ENCODE measurements at places on chromosomes 2 and 18. TPM values are rescaled to one million over a fixed set of nuclear protein-coding genes. Genes with fewer than 3 reads are reported as not detected.

GRCh38 chr2:97765933-97766332, 52.6 kb downstream of the ZAP70 start:
- H3K36me3 ChIP-seq, result peaks cover 5% of the 10 kb centered on the region
- H3K4me1 ChIP-seq, result no peaks in the 10 kb centered on the region
- H3K27me3 ChIP-seq, result no peaks in the 10 kb centered on the region
- H3K27ac ChIP-seq, result peak overlapping the region; percentile 21
- H3K4me3 ChIP-seq, result no peak overlapping the region

DNA sequence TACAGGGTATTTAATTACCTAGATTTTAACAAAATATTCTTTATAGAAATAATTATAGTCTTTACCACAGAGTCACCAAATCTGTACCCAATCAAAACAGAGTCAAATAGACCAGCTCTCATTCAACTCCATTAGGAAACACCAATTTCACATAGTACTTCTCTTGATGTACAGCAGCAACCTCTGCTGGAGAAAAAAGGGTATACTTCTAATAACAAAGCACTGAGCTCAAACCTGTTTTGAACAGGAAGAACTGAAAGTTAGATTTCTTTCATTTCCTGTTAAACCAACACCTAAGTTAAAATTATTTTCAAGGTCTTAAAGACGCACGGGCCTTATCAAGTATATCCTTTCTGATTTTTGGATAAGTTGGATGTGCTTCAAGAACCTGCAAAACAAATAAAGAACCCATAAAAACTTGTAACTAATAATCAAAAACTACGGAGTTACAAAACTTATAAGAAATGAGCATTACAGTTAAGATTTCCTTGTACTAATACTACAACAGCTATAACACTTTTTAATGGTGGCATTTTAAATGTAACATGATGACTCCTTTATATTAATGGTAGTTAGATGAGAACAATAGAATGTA, 79.0 kb downstream of the TTC21B start:
- H3K36me3 ChIP-seq, result no peaks in the 10 kb centered on the region
- H3K27me3 ChIP-seq, result no peaks in the 10 kb centered on the region
- H3K4me3 ChIP-seq, result no peak overlapping the region
- no peak overlapping the region for H3K27ac ChIP-seq
- no peak for DNase-seq
- no peaks in the 10 kb centered on the region for H3K4me1 ChIP-seq

Gene GAD1
- total RNA-seq, result 0.15 TPM

- no peak overlapping the region for H3K4me3 ChIP-seq
- H3K27me3 ChIP-seq, result no peaks in the 10 kb centered on the region
- no peak overlapping the region for H3K27ac ChIP-seq
These were observed 396.2 kb upstream of the HS6ST1 start for GRCh38 chr2:128714851-128715312.

GRCh38 chr2:234556848-234557573, 60.1 kb upstream of the ARL4C start:
- no peaks in the 10 kb centered on the region for H3K4me1 ChIP-seq
- H3K27me3 ChIP-seq, result no peaks in the 10 kb centered on the region
- no peak overlapping the region for H3K27ac ChIP-seq
- H3K36me3 ChIP-seq, result no peaks in the 10 kb centered on the region
- DNase-seq, result no peak

DNA sequence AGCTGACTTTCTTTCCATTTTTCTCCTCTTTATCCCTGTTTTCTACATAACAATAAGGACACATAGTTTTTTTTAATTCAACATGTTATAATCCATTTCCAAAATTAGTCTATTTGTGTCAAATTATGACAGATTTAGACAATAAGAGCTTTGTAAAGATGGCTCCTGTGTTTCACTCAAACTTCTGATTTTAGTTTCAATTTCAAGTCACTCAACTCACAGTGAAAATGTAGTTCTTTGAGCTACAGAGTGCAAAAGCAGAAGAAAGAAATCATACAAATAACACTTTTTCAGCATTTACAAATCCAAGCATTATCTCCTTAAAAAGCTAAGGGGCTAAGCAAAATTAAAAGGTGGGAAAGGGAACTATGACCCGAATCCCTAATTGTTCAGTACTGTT, 340.7 kb upstream of the TRIB2 start:
- H3K27me3 ChIP-seq, result no peaks in the 10 kb centered on the region
- no peak for DNase-seq

GRCh38 chr18:67380867-67381266, 135.7 kb downstream of the DSEL start:
- DNase-seq, result no peak
- no peak overlapping the region for H3K27ac ChIP-seq
- H3K36me3 ChIP-seq, result no peaks in the 10 kb centered on the region
- H3K4me3 ChIP-seq, result no peak overlapping the region
- H3K27me3 ChIP-seq, result no peaks in the 10 kb centered on the region
- H3K4me1 ChIP-seq, result no peaks in the 10 kb centered on the region

Gene DUSP2
- total RNA-seq, result 12.8 TPM

- no peaks in the 10 kb centered on the region for H3K27me3 ChIP-seq
- DNase-seq, result no peak
These were observed 68.6 kb upstream of the RPE start for GRCh38 chr2:209933499-209934483.

DNA sequence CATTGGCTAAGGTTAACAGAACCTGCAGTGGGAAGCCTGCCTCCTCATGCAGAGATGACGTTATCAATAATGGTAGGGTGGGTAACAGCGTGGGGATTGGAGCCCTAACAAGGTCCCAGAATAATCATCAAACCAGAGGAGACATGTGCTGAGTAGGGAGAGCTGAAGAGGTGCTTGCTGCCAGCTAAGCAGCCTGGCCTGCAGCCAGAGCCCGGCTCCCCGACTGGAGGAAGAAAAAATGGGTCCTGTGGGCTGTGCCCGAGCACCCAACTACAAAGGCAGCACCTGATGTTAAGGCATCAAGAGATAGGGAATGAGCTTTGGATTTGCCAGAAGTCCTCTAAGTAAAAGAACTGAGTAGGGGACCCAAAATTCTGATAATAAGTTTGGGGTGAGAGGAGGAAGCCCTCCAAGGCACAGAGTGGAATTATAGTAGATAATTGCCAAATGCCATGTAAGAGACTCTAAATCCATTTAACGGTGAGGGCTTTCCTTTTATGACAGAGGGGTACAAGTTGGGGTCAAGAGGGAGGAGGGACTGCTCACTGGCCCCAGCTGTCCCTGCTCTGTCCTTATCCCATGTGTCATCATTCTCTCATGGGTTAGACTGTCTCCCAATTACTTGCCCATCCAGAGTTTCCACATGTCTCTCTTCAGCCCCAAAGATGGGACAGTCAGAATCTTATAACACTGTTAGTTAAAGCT, 156.1 kb downstream of the ANTXR1 start:
- H3K36me3 ChIP-seq, result no peaks in the 10 kb centered on the region
- H3K4me3 ChIP-seq, result no peak overlapping the region
- no peaks in the 10 kb centered on the region for H3K27me3 ChIP-seq
- DNase-seq, result no peak
- H3K27ac ChIP-seq, result peak overlapping the region; percentile 55

Data from breast epithelium (tissue), 4 donors.